Right lobe of liver (tissue), 6 donors: ENCODE measurements at places on chromosomes 16 and 17. TPM values are rescaled to one million over a fixed set of nuclear protein-coding genes. Genes with fewer than 3 reads are reported as not detected.

Gene MYH8
- total RNA-seq, result not detected

GRCh38 chr17:40730970-40731369 is 24.2 kb downstream of the KRT25 start:
- no peak for DNase-seq

Gene BOLA2
- total RNA-seq, result 2.8 TPM

DNA sequence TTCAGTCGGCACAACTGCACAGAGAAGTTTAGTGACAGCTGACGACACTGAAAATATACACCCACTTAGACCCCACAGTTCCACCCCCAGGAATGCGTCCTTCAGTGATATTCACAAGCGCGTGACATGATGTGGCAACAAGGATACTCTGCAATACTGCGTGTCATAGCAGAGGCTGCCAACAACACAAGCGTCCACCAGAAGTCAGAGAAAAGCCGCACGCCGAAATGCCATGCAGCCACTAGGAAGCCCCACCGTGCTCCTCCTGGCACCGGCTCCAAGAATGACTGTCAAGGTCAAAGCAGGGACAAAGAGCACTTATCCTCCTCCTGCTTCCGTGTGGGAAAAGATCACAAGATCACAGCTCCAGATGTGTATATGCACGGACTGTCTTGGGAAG is 3.5 kb downstream of the ATP2A3 start:
- DNase-seq, result no peak

GRCh38 chr16:65745-66144 is 6.7 kb downstream of the RHBDF1 start:
- DNase-seq, result peak; percentile 85

DNA sequence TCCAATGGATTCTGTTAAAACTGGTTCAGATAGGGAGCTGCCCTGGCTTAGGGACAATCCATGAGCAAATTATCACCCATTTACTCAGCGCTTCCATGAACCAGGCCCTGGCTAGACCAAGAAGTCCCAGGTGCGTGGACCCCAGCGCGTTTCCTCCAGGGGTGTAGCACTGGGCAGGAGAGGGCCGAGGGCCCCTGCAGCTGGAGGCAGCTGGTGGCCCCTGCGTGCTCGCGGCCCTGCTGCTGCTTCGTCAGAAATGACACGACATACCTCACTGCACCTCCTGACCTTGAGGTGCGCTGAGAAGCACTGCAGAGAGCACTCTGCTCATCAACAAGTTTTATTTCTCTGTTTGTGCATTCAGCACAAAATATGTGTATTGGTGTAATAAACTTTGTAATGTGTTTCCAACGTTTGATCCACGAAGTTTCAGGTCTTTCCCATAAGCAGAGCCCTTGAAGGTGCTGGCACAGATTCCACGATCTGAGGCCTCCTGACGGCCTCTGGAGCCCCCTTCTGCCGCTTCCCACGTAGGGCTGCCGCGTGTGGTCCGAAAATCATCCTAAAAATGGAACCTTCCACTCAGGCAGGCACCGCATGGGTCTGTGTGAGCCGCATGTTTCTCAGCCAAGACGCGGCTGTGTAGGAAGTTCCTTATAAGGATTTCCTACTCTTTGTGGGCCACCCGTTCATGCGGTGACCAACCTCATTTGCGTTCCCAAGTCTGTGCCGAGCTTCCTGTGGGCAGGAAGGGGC is 50.8 kb upstream of the ZCCHC14 start:
- no peak for DNase-seq

DNA sequence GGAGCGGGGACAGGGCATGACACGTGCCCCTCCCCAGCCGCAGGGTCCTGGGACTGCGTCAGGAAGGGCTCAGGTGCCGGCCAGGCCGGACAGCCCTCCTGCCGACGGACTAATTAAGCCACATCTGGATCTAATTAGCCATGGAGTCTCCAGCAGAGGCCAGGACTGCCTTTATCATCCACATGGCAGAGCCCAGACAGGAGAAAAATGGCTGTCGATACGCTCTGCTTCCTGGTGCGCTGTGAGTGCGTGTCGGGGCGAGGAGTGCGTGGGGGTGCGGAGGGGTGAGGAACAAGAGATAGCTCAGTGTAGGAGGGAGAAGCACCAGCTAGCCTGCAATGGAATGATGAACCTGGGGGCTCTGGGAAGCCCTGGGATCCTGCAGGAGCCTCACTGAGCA is 218.8 kb downstream of the IRF8 start:
- no peak for DNase-seq

DNA sequence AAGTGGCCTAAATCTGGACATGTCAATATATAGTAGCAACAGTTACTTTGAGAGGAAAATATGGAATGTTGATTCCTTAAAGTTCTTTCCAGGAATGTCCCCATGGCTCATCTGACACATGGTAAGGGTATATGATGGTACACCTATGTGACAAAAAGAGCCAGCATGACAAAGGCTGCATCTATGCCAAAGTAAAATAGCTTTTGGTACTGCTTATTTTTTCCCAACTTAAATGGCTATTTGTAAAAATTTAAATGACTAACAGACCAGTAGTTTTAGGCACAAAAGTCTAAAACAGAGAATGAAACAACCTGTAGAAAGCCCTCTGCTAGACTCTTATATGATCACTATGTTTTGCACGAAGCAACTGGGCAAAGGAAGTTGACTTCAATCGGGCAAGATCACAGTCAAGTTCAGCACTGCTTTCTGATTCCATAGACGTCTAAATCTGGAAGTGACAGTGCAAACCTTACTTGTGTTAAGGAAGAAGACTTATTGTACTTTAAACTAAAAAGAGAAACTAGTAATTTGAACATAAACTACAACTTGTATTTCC is 135.1 kb downstream of the SKAP1 start:
- DNase-seq, result no peak

Gene PLA2G10
- not detected for total RNA-seq

Gene DPEP1
- 0.93 TPM for total RNA-seq

Gene CCL8
- total RNA-seq, result not detected

DNA sequence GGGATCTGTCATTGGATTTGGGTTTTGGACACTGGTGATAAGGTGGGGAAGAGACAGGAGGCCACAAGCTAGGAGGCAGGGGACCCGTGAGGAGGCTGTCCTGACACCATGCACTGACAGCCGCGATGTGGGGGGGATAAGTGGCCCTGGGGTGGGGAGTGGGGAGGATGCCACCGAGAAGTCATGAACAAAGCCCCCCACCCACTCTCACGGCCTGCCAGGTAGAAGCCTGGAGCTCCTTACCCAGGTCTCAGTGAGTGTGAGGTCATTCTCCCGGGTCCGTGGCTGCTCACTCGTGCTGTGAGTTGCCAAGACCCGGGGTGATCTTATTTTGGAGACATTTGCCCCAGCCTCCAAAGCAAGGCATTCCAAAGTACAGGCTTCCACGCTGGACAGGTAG is 165.9 kb upstream of the TNRC6C start:
- no peak for DNase-seq

Gene CCL2
- 4.0 TPM for total RNA-seq

Gene CHST5
- total RNA-seq, result not detected

DNA sequence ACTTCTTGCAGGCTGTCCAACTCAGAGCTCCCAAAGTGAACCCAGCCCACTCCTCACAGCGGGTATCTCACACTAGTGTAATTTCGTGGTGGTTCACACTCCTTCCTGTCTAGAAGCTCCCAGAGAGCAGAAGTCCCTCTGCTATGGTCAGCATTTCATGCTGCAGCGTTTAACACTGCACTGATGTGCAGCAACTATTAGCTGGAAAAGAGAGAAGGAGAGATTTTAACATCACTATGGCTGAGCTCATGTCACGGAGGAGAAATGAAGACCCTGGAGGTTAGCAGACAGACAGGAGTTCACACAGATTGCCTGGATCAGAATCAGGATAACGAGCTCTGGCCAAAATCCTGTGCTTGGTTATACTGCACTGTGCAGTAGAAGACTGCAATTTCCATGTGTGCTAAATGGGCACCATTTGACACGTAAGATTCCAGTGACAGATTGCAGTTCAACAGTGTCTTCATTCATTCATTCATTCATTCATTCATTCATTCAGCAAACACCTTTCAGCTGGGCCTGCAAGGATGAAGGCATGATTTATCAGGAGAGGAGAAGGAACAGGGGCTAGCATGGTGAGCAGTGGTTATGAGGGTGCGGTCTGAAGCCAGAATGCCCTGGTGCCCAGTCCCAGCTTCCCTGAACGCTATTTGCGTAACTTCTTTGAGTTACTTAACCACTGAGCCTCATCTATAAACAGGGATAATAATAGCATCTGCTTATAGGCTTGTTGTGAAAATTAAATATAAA is 5.3 kb upstream of the CCL1 start:
- no peak for DNase-seq
